ENCODE measurements at places on chromosomes 1 and 21.

DNA sequence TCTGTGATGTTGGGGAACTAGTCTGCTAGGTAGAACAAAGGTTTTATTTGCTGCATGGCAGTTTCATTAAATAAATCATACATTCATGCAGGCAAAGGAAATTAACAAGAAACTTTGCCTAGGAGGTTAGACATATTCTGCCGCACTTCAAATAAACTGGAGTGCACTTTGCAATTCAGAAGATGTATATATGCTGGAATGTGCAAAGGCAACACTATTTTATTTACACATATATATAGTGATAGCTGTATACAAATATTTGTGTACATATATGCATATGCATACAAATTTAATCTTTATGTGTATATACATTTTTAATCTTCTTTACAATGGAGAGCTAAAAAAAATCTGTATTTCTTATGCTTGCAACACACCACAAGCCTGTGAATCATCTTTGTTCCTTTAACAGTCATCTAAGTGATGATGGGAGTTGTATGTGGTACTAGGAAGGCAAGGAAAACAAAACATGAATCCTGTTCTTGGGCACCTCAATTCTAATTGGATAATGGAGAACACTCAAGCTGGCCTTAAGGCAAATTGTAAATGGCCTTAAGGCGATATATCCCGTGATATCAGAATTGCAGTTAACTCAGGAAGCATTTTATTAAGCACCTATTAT lies 605.8 kb upstream of the CAMK1G start:
- DNase-seq: no peak

DNA sequence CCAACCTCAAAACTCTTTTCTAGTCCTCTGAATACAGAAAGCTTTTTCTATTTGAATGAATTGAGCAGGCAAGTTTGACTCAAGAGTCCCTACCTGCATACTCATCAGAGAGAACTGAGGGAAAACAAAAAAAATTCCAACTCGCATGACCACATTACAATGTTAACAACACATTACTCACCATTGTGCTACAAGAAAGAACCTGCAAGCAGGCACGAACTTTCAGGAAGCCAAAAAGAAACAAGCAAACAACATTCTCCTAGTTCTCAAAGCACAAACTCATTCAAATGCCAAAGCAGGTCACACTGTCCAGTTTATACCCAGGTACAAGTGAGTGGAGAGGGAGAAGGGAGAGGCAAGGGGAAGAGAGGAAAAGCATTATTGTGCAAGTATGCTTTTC lies 14.6 kb downstream of the OTUD7B start:
- DNase-seq: no peak

- no peak for DNase-seq
These were observed 39.2 kb downstream of the MAB21L3 start for GRCh38 chr1:116150368-116150767.

DNA sequence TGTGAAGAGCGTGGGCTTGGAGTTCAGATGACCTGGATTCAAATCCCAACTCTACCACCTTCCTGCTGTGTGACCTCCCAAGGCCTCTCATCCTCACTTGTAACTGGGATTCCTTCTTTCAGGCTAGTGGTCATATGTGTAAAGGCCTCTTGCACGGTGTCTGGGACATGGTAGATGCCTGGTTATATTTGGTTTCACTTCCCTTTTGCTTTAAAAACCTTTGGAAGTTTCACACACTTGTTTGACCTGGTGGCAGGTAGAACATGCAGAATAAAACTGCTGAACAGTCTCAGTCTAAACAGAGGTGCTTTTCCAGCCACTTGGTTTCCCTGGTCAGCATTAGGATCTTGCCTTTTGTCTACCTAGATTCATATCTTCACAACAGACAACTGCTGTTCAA lies 37.0 kb upstream of the RCAN3 start:
- DNase-seq: no peak

- DNase-seq: no peak
These were observed 105.3 kb upstream of the CLDN14 start for GRCh38 chr21:36584980-36585940.

GRCh38 chr1:115182012-115182715 lies 92.9 kb upstream of the TSPAN2 start:
- DNase-seq: no peak

DNA sequence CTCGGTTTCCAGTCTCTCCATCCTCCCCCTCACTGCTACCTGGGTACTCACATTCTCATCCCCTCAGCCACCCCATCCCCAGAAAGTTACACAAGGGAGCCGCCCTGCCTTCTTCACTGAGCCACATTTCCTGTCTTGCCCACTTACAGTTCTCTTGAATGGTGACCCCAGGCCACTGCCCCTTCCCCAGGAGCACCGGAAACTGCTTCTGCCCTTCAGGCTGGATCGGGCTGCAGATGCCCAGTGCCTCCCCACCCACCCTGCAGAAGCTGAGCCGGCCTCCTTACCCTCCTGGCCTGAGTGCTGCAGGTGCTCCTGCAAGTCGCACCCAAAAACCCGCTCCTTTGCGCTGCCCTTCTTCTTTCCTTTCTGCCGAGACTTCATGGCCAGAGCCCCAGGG lies 450 bp downstream of the ARHGAP30 start:
- no peak for DNase-seq

GRCh38 chr1:114610546-114611245 lies 29.3 kb upstream of the BCAS2 start:
- no peak for DNase-seq

- DNase-seq: no peak
These were observed 29.2 kb downstream of the COL16A1 start for GRCh38 chr1:31674626-31675025.

DNA sequence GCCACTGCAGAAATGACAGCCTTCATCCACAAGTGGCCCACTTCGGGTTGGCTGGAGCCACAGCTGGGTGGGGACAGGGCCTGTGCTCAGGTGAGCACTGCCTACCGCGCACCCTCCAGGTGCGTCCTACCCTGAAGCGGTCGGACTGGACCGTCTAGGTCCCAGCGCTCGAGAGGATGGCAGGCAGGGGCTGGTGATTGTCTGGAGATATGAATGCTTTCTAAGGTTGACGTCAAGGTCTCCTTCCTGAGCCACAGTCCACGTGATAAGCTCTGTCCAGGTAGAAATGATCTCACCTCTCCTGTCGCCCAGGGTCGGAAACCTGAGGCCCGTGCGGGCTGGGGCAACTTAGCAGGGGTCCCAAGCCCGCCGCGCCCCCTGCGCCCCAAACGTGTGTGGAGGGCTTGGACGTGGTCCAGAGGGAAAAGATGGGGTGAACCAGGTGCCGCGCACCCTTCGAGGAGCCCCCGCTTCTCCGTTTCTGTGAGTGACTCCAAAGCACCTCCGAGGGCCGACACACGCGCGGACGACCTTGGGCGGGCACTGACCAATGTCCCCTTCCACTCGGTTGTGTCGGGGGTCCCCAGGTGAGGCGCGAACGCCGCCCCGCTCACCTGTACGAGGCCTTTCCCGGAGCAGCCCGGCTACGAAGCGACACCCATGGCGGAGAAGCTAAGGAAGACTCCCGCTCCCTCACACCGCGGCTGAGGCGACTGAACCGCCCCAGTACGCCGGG lies 853 bp upstream of the DOP1B start:
- DNase-seq: no peak

GRCh38 chr1:227934476-227935313 lies 13.0 kb downstream of the WNT9A start:
- no peak for DNase-seq

GRCh38 chr1:4594286-4594991 lies 60.0 kb upstream of the AJAP1 start:
- no peak for DNase-seq

DNA sequence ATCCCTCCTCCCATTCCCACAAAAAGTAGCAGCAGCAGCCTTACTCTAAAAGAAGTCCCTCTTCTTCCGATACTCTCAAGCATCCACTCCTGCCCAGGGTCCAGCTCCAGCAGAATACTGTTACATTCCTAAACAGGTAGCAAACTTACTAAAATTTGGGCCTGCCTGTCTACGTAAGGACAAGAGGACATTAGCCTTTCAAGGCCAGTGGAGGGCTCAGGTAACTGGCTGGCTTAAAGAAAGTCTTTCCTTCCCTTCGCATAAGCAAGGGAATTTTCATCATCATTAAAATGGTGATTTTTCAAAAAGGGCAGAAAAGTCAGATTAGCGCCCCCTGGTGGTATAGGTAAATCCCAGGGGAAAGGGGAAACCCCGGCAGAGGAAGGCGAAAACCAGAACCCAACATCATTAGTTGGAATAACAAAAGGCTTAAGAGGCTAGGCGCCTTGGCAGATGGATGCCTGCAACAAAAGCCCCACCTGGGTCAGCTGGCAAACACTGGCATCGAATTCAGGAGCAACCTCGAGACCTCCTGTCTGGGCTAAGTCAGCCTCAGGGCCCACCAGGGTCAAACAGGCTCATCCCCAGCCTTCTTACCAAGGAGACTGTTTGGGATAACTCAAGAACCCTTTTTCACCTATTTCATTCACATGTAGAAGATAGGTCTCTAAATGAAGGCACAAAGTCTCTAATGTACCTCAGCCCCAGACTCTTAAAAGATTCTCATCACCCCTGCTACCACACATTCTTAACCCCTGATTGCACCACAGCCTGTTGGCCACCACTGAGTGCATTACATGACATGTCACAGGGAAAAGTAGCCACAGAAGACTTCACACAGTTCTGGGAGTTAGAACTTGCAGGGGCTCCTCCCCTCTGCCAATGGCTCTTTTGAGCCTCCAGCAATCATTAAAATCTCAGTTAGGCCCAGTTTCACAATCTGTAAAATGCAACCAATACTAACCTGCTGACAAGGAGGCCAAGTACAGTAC lies 36.7 kb downstream of the ERI3 start:
- DNase-seq: no peak

DNA sequence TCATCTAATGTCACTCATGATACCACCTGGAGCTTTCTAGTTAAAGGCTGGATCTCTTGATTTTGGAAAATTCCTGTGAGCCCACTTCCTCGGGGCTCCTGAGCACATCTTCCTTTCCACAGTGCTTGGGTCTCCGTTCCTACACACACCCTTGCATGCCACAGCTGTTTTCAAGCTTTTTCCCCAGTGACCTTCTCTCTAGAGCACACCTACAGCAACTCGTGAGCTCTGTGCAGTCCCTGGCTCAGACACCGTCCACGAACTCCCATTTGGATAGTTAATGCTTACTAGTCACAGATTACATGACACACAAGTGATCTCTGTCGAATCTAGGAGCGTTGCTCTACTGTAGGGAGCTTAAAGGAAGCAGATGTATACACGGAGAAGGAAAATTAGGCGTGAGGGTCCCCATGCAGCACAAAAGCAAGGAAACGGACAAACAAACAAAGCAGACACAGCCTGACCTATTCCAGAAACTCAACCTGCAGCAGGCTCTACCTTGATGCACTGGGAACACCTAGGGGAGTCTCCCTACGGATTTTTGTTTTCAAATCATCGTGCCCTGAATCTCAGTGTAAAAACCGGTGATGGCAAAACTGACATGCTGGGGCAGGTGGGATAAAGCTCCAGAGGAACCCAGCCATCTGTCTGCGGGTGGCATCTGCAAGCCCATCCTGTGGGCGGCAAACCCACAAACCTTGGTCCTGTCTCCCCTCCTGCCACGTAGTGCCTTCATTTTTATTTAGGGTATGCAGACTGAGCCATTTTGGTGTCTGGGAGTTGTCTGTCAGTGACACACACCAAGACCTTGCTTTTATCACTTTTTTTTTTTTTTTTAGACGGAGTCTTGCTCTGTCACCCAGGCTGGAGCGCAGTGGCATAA lies 177.8 kb downstream of the RUNX1 start:
- DNase-seq: no peak

- DNase-seq: no peak
These were observed 58.9 kb upstream of the EXO1 start for GRCh38 chr1:241789061-241789460.

GRCh38 chr1:203136409-203137042 lies 9.0 kb downstream of the ADORA1 start:
- DNase-seq: no peak

Data from stimulated activated CD4-positive, alpha-beta T cell treated with anti-CD3 and anti-CD28 coated beads, TNF-alpha, amount 100 ng/mL, for 4 hours (primary cell).